ENCODE measurements at places on chromosomes 3 and 15. TPM values are rescaled to one million over a fixed set of nuclear protein-coding genes. Genes with fewer than 3 reads are reported as not detected.

The PYGO1 gene
- 1.6 TPM for total RNA-seq

The FRMD5 gene
- 1.9 TPM for total RNA-seq

The WDR93 gene
- not detected for total RNA-seq

The RBPMS2 gene
- total RNA-seq = 3.5 TPM

The C3orf85 gene
- total RNA-seq = 13.0 TPM

The CEP19 gene
- total RNA-seq = 0.23 TPM

The TMEM266 gene
- total RNA-seq = 0.14 TPM

The FAM107A gene
- total RNA-seq = 24.1 TPM

The OIP5 gene
- 1.5 TPM for total RNA-seq

The FAM81A gene
- total RNA-seq = 10.3 TPM

The KLF15 gene
- total RNA-seq = 2.0 TPM

The SERPINI2 gene
- total RNA-seq = not detected

The OR5K2 gene
- total RNA-seq = not detected

The ANKUB1 gene
- total RNA-seq = not detected

The CD200R1 gene
- total RNA-seq = 2.6 TPM

The RLBP1 gene
- total RNA-seq = not detected

The CACNA2D3 gene
- 0.55 TPM for total RNA-seq

The ALDH1L1 gene
- total RNA-seq = 27.4 TPM

The AHSG gene
- total RNA-seq = not detected

The OSTN gene
- not detected for total RNA-seq

The CEMIP gene
- total RNA-seq = 0.63 TPM

The CCR5 gene
- 2.4 TPM for total RNA-seq

The AADACL2 gene
- 0.28 TPM for total RNA-seq

The LNP1 gene
- 1.7 TPM for total RNA-seq

The GPR62 gene
- total RNA-seq = not detected

The ARID3B gene
- total RNA-seq = 14.5 TPM

The HGD gene
- total RNA-seq = 53.3 TPM

The ATP2B2 gene
- 0.12 TPM for total RNA-seq

The PRKCD gene
- 87.9 TPM for total RNA-seq

The PHLDB2 gene
- 17.7 TPM for total RNA-seq

The CCDC13 gene
- 2.2 TPM for total RNA-seq

The HHLA2 gene
- 169 TPM for total RNA-seq

The NPTN gene
- total RNA-seq = 168 TPM

The PLAAT1 gene
- total RNA-seq = 0.73 TPM

The CDHR4 gene
- not detected for total RNA-seq

The SCAANT1 gene
- total RNA-seq = not detected

The HCN4 gene
- 0.23 TPM for total RNA-seq

The MKRN3 gene
- total RNA-seq = not detected

The STIMATE gene
- 11.1 TPM for total RNA-seq

The OXTR gene
- total RNA-seq = 0.19 TPM

The KLHL6 gene
- total RNA-seq = 3.0 TPM

The ACOX2 gene
- total RNA-seq = 51.2 TPM

The SLC12A8 gene
- total RNA-seq = 13.6 TPM

The ZBED2 gene
- not detected for total RNA-seq

The DAPK2 gene
- 82.0 TPM for total RNA-seq

The TMCO5A gene
- not detected for total RNA-seq

The LIPC gene
- total RNA-seq = 9.3 TPM

The UBE2Q2 gene
- 18.2 TPM for total RNA-seq

The SLC35G2 gene
- total RNA-seq = 1.9 TPM

The COPG1 gene
- 228 TPM for total RNA-seq

The SLC24A5 gene
- not detected for total RNA-seq

The CLDN1 gene
- 0.57 TPM for total RNA-seq

The GABRG3 gene
- not detected for total RNA-seq

The RUVBL1 gene
- total RNA-seq = 12.1 TPM

The LRRC31 gene
- 42.6 TPM for total RNA-seq

The RASL12 gene
- total RNA-seq = 29.7 TPM

The TMEM158 gene
- total RNA-seq = 1.9 TPM

The CASR gene
- total RNA-seq = 0.36 TPM

The TRA2B gene
- total RNA-seq = 77.0 TPM

All from mucosa of descending colon (tissue), 3 donors.